ENCODE measurements at places on chromosomes 7 and 10.

DNA sequence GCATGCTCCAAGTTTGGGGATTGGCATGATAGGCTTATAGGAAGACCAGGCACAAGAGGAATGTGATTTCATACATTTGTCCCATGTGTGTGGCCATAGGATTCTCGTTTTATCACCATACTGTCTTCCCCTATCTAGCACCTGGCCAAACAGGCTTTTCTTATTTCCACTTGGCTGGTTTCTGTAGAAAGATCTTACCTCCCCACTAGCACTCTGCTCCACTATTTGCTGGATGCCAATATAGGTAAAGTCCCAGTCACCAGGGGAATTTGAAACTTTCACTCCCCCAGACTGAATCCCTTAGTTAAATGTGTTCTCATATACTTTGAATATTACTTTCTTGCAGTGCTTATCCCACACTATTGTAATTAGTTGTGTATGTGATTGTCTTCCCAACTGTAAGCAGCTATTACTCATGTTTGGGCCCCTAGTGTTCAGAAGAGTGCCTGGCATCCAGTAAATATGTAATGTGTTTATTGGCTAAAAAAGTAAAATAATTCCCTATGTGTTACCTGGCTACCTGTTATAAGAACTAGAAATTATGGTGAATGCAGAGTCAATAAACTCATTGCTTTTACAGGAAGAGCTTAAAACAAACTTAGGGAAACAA lies 109.0 kb downstream of the LRMDA start:
- no peak for DNase-seq

GRCh38 chr10:25390733-25391132 lies 215.9 kb downstream of the GPR158 start:
- DNase-seq, result no peak

DNA sequence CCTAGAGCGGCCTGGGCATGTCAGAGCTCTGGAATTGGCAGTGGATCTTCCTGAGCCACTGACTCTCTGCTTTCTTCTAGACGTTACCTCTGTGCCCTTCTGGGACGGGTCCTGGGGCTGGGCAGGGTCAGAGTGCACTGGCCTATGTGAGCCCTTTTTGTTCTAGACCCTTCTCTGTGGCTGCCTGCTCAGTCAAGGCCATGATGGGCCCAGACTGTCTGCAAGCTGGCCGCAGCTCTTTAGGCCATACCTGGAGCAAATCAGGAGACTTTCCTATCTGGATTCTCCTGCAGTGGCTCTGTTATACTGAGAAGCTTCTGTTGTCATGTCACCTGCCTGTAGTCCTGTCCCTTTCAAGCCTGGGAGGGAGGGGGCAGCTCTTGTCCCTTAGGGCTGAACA lies 70.1 kb downstream of the ADCY1 start:
- no peak for DNase-seq

GRCh38 chr7:156656598-156656997 lies 16.0 kb downstream of the RNF32 start:
- no peak for DNase-seq

- peak; percentile 89 for DNase-seq
Measured at GRCh38 chr10:61943674-61944378, 42.3 kb downstream of the ARID5B start.

GRCh38 chr7:222716-223041 lies 30.3 kb downstream of the FAM20C start:
- DNase-seq, result no peak

DNA sequence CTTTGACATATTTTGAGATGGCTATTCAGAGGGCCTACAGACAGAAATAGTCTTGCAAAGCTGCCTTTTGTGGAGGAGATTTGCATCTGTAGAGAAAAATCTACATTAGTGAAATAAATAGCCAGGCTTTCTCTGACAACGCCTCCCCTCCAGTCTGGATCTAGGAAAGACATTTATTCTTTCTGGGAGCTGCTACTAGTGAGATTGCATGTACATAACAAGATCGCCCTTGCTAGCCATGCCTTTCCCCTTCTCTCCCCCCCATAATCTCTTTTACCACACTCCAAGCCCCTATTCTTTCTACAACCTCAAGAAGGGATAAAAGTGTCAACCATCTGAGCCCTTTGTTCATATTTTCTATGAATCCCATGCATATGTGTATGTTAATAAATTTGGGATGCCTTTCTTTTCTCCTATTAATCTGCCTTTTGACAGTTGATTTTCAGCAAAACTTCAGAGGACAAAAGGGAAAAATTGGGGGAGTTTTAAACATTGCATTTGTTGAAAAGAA lies 194.2 kb downstream of the SNX13 start:
- DNase-seq, result no peak

DNA sequence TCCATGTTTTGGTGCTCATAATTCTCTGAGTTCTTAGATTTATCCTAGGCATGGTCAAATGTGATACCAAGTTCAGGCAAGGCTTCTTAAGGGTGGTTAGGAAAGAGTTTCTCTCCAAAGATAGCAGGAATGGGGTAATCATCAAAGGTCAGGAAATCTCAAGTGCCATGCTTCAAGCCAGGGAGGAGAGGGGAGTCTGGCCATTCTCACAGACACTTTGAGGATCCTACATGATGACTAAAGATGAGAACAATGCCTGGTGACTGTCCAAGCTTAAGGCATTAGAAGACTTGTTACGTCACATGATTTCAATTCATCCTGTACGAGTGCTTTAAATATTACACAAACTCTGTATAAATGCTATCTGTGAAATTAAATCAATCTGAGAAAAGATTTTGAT lies 59.4 kb downstream of the POM121L12 start:
- DNase-seq, result no peak

GRCh38 chr7:3300221-3300650 lies 816 bp upstream of the SDK1 start:
- no peak for DNase-seq

- DNase-seq, result no peak
Measured at GRCh38 chr10:110241841-110242240, 34.4 kb downstream of the MXI1 start.

DNA sequence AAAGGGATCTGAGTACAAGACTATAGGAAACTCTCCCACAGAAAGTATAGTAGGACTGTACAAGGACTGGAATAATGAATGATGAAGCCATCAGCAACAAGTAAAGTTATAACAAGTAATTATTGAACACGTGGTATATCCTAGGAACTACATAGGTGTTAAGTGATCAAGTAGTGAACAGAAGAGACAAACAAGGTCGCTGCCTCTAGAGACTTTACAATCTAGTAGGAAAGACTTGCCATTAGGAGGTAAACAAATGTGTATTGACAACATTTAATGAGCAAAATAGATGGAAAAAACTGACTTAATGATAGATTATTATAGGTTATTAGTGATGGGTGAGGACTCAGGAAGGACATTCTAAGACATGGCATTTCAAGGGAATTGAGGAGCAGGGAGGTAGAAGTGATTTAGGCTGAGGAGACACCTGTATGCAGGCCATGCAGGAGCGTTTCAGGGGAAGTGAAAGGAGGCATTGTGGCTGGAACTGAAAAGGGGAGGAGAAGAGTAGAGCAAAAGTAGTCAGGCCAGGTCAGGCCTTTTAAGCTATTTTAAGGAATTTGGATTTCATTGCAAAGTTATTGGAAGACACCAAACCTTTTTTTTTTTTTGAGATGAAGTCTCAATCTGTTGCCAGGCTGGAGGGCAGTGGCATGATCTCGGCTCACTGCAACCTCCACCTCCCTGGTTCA lies 8.5 kb upstream of the GLCCI1 start:
- no peak for DNase-seq

DNA sequence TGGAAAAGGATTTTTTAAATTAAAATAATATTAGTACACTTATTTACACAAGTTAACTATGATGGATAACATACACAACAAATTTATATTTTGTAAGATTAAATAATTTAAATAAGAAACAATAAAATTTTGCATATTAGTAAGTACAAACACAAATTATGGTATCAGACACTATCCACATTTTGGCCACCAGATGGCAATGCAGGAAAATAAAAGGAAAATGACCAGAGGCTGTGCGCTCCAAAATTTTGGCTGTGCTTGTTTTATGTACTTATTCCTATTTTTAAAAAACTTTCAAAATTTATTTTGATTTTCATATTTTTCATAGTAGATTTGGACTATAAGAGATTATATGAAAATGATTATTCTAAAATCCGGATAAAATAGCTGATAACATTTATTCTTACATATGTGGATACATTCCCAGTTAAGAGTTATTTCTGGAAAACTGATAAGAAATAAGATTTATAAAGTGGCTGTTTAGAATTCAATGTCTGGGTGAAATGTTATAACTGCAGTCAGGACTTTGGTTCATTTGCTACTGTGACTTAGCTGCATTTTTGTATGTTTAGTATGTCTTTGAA lies 274.7 kb upstream of the HGF start:
- peak; percentile 76 for DNase-seq

DNA sequence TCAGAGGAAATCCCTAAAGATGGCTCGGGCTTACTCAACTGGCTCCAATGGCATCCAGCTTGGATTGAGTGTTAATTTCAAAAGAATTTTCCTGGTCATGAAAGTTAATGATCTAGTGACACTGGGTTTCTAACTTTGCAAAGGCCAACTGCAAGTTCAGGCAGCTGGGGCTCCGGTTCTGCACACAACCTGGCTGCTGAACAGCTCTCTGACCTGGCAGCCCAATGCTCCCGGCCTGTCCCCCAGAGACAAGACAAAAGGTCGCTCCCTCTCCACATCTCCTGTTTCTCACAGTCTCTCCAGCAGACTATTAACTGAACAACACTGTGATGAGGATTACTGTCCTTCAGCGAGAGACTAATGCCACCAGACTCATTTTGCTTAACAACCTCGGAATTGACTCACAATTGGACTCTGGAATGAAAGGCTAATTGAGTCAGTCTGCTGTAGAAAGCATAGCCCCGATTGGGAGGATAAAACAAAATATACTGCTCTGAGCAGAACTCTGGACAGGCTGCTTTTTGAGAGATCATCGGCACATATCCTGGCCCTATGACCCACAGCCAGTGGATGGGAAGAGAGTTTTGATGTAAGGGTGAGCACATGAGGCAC lies 174.5 kb downstream of the GFRA1 start:
- peak; percentile 10 for DNase-seq

All from lung microvascular endothelial cell (primary cell).